ENCODE measurements at places on chromosomes 7 and 10.

- no peak for DNase-seq
Observed at GRCh38 chr10:35794703-35795102, 152.6 kb upstream of the FZD8 start.

DNA sequence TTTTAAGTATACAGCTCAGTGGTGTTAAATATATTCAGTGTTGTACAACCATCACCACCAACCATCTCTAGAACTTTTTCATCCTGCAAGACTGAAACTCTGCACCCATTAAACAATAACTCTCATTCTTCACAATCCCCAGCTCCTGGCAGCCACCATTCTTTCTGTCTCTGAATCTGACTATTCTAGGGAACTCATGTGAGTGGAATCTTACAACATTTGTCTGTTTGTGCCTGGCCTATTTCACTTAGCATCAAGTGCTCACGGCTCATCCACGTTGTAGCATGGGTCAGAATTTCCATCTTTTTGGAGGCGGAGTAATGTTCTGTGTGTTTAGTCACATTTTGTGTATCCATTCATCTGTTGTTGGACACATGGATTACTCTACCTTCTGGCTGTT, 40.8 kb upstream of the PFKFB3 start:
- DNase-seq = no peak

DNA sequence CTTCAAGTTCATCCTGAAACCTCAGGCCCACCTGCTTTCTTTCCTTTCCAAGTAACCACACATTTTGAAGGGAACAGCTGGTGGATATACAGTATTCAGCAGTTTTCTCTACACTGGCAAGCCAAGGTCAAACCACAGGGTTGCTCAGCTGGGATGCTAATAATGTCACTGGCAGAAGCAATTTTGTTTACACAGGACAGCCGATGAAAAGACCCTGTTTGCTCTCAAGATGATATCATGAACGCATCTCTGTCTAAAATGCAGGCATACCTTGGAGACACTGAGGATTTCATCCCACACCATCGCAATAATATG, 186.2 kb downstream of the USP6NL start:
- no peak for DNase-seq

DNA sequence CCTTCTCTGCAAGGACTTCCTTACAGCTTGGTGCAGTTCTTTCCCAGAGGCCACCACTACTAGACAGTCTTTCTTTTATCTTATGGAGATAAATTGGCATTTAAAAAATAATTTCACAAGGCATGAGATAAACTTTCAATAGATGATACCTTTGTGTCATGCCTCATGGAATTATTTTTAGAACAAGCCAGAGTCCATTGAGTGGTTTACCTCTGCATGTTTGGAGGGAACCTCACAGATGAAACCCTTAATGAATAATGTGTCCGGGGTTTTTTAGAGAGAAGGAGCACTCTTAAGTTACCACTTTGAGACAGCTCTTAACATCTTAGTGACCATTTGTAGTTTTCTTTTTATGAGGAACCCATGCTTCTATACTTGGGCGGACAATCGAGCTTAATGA, 17.2 kb downstream of the NODAL start:
- DNase-seq = no peak

All from iPS-NIHi11 (cell line).